ENCODE measurements at places on chromosomes 4 and X.
A peak's percentile ranks its signal among the peaks of the same experiment; 100 is the strongest.

- DNase-seq: no peak
These were observed 22.1 kb upstream of the MSX1 start for GRCh38 chr4:4837316-4837715.

GRCh38 chr4:78560296-78560963 is 8.9 kb downstream of the ANXA3 start:
- DNase-seq: peak; percentile 51

DNA sequence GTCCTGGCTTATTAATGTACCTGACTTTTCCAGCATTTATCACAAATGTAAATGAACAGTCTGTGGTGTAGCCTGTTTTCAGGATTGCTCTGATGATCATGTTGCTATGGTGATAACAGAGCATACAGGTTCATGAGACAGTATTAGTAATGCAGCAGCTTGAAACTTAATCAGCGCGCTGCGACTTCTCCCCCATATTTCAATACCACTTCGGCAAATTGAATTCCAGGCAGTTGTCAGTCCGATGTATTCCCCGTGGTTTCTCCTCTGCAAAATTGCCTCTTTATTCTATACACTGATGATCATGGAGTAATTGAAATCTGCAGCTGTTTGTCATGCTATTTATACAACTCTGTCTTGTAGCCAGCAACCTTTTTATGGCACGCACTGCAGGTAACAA is 239.3 kb downstream of the C4orf33 start:
- no peak for DNase-seq

DNA sequence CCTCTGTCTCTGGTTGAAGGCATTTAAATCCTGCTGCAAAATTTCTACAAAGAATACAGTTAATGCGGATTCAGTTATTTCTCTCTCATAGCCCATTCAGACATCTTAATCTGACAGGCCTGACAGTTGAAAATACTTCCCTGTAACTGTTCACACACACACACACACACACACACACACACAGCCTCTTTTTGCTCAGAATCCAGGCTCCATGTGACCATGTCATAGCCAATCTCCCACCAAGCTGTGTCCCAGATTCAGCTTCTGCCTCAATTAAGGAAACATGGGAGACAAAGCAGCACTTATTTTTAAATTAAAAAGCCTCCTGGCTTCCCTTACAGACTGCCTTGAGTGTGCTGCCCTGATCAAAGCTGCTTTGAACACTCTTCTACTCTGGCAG is 49.3 kb upstream of the EFHC2 start:
- DNase-seq: no peak

- DNase-seq: no peak
These were observed 132.6 kb downstream of the ADGRL3 start for GRCh38 chr4:61332693-61333092.

- DNase-seq: no peak
These were observed 173.3 kb upstream of the PSAPL1 start for GRCh38 chr4:7608046-7608445.

DNA sequence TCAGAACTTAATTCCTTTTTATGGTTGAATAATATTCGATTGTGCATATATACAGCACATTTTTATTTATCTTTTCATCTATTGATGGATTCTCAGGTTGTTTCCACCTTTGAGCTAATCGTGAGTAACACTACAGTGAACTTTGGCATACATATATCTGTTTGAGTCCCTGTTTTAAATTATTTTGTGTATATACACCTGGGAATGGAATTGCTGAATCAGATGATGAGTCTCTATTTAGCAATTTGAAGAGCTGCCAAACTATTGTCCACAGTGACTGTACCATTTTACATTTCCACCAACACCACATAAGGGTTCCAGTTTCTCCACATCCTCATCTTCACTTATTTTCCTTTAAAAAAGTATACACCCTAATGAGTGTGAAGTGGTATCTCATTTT is 166.2 kb upstream of the FGF13 start:
- DNase-seq: no peak

DNA sequence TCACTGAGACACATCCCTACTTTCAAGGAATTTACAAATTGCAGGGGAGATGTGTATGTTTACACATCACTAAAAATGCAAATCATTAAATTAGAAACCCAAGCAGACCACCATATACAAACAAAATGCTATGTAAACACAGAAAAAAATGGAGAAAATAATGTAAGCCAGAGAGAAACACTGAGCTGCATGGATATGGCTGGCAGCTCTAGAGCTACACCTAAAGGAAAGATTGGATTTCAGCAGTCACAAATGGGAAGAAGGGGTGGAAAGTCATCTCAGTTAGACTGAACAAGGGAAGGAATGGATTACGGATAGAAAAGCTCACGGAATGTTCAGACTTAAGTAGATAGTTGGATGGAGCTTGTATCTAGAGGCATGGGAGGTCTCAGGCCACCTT is 186.3 kb downstream of the MOSPD2 start:
- no peak for DNase-seq

DNA sequence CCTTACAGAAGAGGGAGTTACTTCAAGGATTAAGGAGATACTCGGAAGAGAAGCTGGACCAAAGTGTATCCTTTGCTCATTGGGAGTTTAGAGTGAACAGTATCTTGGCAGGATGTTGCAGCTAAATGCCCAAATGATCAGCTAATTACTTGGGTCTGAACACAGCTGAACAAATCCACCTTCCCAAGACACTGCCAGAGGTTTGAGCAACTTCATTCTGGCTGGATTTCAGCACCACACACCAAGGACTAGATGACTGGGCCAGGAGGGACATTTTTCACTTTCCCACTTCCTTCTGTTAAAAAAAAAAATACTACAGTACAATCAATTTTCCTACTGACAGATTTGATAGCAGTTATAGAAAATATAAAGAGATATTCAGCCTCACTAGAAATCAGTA is 324.6 kb downstream of the MID1IP1 start:
- no peak for DNase-seq

DNA sequence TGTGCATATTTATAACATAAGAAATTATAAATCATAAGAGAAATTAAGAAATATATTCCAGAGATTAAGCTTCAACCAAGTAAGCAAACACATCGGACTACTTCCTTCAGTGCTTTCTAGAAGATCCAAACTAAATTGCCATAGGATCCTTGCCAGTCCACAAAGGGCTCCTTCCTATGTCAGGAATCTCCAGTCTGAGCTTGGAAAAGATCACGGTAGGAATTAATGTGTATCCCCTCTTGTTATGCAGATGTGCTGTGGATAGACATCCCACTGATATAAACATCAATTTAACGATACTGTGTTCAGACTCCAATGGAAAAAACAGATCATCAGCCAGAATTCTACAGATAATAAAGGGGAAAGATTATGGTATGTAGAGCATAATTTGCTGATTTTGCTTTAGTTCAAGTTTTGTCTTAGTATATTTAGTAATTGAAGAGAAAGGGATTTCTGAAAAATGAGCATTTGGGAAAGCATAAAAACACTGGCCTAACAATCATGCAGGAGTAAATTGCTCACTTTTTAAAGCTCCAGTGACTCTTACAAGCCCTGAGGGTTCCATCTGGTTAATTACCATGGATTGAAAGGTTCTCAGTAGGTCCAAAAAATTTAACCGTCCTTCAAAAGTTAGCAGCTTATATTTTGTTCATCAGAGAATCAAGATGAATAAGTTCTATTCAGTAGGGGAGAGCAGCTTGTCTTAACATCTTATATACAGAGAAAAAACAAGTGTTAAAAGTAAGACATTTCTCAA is 65.9 kb downstream of the HHIP start:
- no peak for DNase-seq

GRCh38 chrX:153767674-153768055 is 3.6 kb downstream of the PLXNB3 start:
- no peak for DNase-seq

DNA sequence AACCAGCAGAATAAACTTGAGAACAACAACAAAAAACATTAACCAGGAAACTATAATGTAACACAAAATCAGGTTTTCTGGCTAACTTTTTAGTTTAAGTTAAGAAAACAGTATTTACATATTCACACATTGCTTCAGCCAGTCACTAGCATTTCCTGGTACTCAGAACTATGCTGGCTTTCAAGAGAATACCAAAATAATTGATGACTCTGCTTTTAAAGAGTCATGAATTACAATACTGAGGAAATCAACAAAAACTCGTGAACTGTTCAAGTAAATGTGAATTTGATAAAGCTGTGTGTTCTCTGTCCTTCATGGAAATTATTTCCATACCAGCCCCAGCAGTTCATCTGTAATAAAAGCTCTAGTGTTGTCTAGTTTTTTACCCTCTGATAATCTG is 27.4 kb downstream of the PRSS12 start:
- DNase-seq: no peak

- DNase-seq: no peak
These were observed 54.6 kb downstream of the FNIP2 start for GRCh38 chr4:158823461-158823873.

GRCh38 chrX:145729635-145730034 is 88.0 kb upstream of the SLITRK2 start:
- DNase-seq: peak; percentile 5

GRCh38 chr4:8906991-8907595 is 35.5 kb upstream of the HMX1 start:
- DNase-seq: no peak

DNA sequence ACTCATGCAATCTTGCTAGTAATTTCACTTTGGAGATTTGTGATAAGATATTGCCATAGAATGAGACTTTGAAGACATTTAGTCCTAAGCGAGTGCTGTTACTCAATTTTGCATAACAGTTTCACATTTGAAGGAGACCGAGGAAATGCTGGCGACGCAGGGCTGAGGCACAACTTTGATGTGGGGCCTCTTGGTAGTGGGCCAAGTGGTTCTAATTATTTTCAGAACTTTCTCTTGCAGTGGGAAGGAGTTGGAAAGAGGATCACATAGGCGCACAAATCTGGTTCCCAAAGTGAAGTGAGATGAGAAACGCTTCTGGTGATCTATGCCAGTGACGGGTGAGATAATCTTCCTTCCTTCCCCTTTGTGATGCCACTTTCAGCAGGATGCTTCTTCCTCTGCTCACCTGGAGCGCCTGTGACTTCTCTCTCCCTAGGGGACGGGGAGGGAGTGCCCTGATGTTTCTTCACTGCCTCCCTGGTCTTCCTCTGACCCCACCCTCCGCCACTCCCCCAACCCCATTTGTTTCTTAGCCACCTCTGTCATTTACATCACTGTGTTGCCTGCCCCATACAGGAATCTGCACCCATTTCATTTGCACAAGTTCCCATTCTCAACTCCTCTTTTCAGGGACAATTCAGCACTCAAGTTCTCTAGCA is 138.9 kb upstream of the MID1 start:
- no peak for DNase-seq

DNA sequence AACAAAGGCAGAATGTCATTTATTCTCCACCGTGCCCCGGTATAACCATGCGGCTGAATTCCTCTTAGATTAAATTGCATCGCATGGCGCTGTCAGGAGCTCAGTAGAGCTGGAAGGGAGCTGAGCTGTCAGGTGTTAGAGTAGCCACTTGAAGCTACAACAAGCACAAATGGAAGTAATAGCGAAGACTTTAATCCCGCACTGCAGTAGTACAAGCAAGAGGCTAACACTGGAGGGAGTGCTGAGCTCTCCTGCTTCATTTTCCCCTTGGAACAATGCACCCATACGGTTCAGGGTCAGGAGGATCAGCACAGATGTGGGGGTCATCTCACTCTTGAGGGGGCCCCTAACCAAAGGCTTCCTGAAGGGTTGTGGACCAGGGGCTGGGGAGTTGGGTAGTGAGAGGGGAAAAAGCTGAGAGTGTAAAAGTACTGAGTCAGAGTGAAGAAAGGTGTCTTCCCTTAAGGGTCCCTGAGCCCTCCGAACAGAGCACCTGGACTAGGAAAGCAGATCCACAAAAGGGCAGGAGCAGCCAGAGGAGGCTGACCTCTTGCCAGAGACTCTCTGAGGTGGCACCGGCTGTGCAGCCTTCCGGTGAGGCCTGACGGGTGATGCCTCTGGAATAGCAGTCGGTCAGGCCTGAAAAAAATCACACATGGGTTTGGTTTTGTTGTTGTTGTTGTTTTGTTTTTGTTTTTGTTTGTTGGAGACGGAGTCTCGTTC is 36.0 kb upstream of the CBR4 start:
- no peak for DNase-seq

GRCh38 chrX:42695800-42696358 is 82.1 kb downstream of the PPP1R2C start:
- no peak for DNase-seq

DNA sequence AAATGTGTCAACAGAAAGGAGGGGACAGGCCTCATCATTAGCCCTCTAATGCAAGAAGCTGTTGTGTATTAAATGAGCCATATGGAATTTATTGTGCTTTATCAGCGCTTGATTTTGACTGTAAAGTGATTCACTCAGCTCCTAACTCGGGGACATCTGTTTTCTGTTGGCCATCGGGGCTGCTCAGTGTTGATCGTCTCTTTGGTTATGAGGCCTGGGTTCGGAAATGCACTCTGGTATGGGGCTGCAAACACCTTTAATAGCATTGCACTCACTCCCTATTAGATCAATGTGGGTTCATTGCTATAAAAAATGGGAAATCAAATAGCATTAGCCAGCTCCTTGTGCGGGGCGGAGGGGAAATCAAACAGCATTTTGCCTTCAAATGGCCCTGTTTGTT is 6.4 kb downstream of the ARX start:
- no peak for DNase-seq

DNA sequence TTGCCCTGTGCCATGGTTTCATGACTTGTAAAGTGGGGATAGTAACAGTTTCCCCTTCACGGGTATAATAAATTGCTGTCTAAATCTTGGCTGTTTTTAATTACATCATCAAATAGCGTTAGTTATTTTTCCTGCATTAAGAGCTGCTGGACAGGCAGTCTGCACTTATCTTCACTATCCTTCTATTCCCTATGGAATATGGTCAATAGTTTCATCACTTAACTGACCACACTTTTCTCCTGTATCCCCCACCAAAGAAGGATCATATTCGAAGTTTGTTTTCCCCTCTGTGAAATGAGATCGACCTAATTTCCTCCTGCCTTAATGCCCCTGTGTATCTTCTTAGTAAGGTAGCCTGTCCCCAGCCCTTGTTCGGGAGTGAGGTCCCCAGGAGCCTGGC is 133.2 kb downstream of the SHROOM3 start:
- no peak for DNase-seq
